Omental fat pad (tissue), 4 donors: ENCODE measurements at places on chromosomes 13 and 19.

DNA sequence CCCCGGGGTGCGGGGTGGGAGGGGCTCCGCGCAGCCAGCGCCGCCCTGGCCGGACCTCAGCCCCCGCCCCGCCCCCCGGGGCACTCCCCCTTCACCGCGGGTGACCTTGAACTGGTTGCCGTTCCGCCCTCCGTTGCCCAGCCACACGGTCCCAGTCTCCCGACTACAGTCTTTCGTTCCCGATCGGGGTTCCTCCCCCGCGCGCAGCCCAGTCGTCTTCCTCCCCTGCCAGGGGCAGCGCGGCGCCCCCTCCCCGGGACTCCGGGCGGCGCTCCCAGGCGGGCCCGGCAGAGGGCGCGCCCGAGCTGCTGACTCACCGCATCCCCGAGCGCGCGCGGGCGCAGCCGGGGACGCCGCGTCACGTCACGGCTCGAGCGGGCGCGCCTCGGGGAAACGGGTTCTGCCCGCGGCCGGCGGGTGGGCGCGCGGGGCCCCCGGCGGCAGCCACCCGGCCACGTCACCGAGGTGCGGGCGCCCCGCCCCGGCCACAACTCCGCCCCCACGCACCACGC, 459 bp downstream of the MIDN start:
- DNase-seq = no peak

DNA sequence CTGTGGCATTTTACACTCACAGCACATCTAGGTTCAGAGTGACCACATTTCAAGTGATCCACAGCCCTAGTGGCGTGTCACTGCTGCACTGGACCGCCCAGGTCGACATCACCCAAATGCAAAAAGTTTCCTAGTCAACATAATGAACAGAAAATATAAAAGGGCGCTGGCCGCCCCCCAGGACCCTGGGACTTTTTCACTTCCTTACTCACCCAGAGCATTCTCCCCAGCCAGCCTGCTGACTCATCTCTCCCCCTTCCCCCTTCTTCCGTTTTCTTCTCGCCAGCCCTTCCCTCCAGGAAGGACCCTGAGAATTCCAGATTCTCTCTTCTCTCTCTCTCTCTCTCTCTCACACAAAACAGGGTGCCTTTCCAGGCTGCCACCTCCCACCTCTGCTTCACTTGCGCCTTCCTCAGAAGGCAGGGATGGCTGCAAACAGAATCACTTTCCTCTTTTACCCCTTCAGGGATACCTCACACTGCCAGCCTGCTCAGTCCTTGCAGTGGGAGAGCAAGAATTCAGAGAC, 21.0 kb upstream of the GRWD1 start:
- DNase-seq = no peak

GRCh38 chr19:4738734-4739133, 15.1 kb upstream of the DPP9 start:
- DNase-seq = no peak

DNA sequence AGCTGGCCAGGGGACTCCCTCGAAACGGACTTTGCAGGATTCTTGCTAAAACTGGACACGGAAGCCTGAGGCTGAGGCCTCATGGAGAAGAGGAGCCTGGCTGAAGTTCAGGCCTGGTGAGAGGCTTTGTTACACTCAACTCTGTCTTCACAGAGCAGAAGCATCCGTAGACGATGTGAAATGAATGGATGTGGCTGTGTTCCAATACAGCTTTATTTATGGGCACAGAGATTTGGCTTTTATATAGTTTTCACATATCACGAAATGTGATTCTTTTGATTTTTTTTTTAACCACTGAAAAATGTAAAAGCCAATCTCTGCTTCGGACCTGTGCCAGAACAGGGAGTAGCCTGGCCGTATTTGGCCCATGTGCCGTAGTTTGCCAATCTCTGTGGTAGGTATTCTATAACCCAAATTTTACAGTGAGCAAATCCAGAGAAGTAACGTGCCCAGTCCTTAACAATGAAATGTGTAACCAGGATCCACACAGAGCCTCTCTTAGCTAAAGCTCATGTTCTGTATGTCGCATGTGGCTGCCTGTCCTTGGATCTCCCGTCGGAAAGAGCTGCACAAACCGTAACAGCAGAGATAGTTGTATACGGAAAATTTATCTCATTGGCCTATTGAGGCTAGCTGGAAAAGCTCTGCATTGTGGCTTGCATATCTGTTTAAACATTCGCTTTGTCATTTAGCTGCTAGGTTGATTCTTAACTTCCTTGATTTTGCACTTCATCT, 171.6 kb upstream of the RNF113B start:
- DNase-seq = no peak
